ENCODE measurements at places on chromosomes 7 and 10.

GRCh38 chr7:92916770-92917224 is 80.4 kb upstream of the CDK6 start:
- peak; percentile 93 for DNase-seq

DNA sequence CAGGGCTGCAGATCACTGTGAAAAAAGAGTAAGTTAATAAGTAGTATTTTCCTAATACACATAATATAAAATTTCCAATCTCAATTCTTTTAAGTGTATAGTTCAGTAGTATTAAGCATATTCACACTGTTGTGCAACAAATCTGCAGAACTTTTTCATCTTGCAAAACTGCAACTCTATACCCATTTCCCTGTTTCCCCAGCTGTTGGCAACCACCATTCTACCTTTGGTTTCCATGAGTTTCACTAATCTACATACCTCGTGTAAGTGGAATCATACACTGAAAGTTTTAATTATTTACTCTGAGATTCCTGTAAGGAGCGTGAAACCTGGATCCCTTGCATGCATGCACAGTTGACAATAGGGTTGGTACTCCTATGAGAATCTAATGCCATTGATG is 155.4 kb downstream of the ZPBP start:
- DNase-seq: no peak

GRCh38 chr10:30990971-30991646 is 40.6 kb downstream of the ZNF438 start:
- no peak for DNase-seq

- no peak for DNase-seq
Measured at GRCh38 chr10:121385136-121385535, 213.1 kb downstream of the FGFR2 start.

DNA sequence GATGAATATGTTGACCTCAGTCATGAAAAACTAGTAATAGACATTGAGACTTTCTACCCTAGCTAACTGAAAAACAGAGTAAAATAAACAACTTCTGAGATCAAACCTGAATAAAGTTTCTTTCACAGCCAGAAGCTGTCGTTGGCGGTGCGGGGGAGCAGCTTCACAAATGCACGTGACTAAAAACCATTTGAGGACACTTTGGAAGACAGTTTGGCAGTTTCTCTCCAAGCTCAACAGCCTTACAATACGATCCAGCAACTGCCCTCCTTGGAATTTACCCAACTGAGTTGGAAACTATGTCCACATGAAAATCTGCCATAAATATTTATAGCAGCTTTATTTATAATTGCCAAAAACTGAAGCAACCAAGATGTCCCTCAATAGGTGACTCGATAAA is 63.1 kb downstream of the CYTH3 start:
- no peak for DNase-seq

- no peak for DNase-seq
Measured at GRCh38 chr10:58431903-58432302, 46.7 kb downstream of the TFAM start.

GRCh38 chr7:101929256-101929655 is 111.8 kb downstream of the CUX1 start:
- peak; percentile 36 for DNase-seq

GRCh38 chr10:73865107-73865458 is 9.3 kb downstream of the CAMK2G start:
- no peak for DNase-seq

GRCh38 chr10:67836488-67836887 is 1.5 kb downstream of the DNAJC12 start:
- no peak for DNase-seq

DNA sequence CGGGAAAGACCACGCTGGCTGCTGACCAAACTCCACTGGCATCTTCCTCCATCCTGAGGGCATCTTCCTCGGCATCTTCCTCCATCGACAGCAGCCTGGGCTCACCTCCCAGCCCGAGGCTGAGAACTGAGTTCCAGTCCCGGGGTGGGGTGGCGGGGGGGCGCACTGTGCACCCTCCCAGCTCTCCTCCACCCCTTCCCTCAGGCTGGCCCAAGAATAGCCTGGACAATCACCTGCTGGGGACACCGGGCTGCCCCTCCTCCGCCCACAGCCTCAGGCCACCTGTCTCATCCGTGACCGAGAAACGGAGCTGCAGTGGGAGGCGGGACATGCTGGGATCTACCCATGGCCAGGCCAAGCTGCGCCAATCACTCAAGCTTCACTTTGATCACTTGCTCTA is 37.2 kb downstream of the DIP2C start:
- no peak for DNase-seq

DNA sequence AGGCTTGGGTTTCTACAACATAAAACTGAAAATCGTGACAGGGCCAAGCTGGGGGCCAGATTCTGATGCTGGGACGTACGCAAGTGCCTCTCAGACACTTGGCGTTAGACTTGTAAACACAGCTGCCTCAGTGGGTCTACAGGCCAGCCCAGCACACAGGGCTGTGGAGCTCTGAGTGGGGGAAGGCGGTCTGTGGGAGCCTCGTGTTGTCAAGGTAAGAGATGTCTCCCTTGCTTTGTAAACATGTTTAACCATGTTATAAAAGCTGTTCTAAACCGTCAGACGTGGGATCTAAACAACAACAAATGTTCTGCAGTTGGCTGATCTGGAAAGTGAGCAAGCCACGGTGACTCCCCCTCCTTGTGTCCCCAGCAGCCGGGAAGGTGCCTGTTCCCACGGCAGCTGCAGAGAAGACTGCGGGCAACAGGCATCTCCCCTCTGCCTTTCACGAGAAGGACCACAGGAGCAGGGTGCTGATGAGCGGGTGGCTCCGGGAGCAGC is 67.8 kb downstream of the ZRANB1 start:
- no peak for DNase-seq

DNA sequence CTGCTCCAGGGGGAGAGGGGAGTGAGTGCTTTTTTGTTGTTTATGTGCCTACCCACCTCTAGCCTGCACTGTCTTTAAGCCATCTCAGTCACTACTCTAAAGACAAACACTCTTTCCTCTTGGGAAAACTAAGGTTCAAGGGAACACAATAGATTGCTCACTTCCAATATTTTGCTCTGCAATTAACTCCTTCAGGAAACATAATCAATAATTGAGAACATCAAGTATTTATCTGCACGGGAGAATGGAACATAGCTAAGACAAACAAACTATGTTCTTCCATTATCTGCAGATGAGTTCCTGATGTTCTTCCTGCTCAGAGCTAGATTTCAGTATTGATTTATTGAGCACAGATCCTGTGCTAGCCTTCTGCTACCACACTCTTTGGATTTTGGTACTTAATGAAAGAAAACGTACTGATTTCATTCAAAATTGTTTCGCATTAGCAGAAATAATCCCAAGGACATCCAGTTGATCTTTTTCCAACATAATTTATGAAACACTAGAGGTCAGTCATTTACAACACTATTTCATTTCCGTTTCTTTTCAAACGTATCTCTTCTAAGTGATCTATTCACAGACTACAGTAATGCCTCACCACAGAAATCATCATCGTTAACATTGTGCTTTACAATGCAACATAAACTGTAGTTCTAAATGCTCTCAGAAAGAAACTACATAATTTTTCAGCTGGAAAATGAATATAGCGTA is 8.3 kb downstream of the NEBL start:
- DNase-seq: no peak

GRCh38 chr10:126504063-126504760 is 115.9 kb upstream of the ADAM12 start:
- DNase-seq: no peak

DNA sequence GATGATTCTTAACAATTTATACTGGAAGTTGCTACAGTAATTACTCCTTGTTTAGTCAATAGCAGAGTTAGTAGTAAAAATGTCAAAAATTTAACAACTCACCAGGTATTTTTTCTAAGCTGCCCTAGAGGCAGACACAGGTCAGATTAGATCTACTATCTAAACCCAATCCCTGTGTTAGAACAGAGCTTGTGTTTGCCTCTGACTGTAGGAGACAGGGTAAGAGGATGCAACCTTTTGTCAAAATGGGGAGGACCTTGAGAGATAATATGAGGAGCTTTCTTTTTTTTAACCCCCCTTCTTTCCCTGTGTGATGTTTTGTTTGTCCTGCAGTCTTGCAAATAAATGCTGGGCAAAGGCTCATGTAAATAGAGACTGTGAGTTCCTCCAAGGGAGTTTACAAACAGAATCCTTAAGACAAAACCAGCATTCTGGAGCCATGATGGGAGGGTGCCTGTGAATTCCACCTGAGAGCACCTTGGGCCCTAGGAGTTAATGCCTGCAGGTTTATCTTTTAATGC is 353.1 kb downstream of the GATA3 start:
- DNase-seq: no peak

DNA sequence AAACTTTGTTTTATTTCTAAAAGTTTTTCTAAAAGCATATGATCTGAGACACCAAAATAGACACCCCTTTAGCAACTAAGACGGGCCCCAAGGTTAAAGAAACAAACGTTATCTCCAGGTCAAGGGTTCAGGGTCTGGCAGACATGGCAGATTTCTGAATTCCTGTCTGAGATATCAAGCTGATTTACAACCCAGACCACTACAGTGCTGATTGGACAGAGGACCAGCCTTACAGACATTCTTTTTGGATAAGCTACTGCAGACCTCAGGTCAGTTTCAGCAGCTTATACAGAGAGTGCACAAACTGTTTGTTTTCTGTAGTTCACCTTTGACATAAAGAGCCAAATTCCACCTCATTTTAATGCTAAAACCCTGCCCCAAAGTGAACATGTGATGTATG is 34.8 kb downstream of the SVOPL start:
- DNase-seq: no peak

GRCh38 chr7:79820387-79820786 is 314.2 kb upstream of the GNAI1 start:
- DNase-seq: peak; percentile 87

GRCh38 chr7:73887762-73888161 is 26.8 kb downstream of the TMEM270 start:
- DNase-seq: no peak

DNA sequence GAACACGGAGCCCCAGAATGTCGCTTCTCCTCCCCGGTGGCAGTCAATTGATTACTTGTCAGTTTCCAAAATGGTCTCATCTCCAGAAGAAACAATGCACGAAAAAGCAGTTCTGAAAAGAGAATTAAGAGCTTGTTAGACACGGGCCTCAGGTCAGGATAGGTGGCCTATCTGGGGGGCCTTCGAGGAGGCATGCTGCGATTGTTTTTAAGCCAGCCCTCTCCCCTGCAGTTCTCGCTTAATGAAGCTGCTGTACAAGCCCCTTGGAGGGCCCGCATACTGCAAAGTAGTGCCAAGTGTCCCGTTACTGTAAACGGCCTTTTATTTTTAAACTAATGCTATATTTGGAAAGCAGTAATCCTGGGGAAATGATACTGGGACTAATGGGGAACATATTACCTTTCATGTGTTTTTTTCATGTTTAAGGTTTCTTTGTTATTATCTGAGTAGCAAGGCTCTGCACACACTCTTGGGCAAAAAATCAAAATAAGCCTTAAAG is 114.8 kb upstream of the TCF7L2 start:
- no peak for DNase-seq

DNA sequence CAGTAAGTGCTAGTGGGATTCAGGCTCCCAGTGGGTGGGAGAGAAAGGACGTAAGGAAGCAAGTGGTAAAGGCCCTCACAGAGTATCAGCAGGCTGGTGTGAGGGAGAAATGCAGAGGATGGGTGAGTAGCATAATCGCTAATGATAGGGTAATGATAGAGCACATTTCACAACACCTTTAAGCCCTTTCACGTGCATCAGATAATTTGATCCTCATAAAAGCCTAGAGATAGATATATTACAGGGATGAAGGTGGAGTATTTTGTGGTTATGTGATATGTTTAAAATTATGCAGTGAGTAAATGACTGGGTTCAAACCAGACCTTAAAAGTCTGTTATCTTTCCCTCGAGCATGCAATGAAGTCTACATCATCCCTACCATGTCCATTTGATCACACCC is 10.3 kb downstream of the LEP start:
- DNase-seq: no peak

DNA sequence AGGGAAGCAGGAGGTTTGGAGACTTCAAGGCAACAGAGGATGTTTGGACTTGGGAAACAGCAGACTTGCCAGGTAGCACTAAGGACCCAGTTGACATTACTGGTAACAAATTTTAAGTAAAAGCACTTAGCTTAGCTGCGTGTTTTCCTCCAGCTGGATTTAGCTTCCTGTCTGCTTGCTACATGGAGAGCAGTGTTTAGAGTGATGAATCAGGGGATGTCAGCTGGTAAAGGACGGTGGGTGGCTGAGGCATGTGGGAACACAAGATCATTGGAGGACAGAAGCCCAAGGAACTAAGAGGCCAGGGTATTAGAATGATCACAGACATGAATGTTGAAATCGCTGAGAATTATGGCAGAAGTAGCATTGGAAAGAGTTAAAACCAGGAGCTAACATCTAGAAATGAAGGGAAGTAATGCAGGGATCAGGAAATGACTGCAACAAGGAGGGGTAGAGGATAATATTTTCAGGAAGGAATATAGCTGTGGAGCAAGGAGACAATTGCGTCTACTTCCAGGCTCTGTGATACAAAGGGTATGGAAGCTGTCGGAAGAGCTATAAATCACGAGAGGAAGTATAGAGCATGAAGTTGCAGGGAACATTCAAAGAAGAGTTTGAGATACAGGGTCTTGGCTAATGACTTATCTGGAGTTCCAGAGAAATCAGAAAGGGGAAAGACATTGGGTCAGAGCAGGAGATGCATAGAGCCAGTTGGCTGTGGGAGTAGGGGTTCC is 34.4 kb downstream of the CALD1 start:
- DNase-seq: no peak

DNA sequence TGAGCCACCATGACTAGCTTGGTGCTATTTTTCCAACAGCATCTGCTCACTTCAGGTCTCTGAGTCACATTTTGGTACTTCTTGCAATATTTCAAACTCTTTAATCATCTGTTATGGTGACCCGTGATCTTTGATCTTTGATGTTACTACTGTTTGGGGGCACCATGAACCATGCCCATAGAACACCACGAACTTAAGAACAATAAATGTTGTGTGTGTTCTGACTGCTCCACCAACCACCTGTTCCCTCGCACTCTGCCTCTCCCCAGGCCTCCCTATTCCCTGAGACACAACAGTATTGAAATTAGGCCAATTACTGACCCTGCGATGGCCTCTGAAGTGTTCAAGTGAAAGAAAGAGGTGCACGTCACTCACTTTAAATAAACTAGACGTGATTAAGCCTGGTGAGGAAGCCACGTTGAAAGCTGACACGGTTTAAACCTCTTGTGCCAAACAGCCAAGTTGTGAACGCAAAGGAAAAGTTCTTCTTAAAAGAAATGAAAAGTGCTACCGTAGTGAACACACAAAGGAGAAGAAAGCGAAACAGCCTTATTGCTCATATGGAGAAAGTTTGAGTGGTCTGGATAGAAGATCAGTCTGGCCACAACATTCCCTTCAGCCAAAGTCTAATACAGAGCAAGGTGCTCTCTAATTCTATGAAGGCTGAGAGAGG is 27.2 kb upstream of the ATP6V0A4 start:
- no peak for DNase-seq

DNA sequence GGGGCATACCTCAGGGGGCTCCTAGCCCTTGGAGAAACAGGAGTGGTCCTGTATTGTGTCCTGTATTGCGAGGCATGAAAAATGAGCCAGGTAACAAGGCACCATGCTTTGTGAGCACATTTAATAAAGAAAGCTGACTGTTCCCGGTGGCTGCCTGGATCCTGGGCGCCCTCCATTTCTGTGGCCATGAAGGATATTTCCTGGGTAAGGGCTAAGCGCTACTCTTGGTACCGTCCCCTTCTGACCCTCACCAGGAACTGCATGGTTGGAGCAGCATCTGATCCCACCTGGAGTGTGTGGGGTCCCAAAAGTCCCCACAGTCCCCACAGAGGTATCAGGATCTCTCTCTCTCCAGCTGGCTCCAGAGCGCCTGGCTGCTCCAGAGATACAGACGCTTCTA is 139.5 kb downstream of the MAPK8 start:
- no peak for DNase-seq

GRCh38 chr7:78510580-78511188 is 712.1 kb downstream of the PHTF2 start:
- peak; percentile 67 for DNase-seq
